ENCODE measurements at places on chromosomes 2 and 18. TPM values are rescaled to one million over a fixed set of nuclear protein-coding genes. Genes with fewer than 3 reads are reported as not detected.

The DOK6 gene
- total RNA-seq: not detected

The DBI gene
- 35.6 TPM for total RNA-seq

The EHBP1 gene
- 16.7 TPM for total RNA-seq

The TMEM17 gene
- not detected for total RNA-seq

The SH2D6 gene
- total RNA-seq: 0.33 TPM

The TMEM178A gene
- total RNA-seq: 0.25 TPM

Measured in CD8-positive, alpha-beta T cell (primary cell).